ENCODE measurements at places on chromosomes 2 and 18.

DNA sequence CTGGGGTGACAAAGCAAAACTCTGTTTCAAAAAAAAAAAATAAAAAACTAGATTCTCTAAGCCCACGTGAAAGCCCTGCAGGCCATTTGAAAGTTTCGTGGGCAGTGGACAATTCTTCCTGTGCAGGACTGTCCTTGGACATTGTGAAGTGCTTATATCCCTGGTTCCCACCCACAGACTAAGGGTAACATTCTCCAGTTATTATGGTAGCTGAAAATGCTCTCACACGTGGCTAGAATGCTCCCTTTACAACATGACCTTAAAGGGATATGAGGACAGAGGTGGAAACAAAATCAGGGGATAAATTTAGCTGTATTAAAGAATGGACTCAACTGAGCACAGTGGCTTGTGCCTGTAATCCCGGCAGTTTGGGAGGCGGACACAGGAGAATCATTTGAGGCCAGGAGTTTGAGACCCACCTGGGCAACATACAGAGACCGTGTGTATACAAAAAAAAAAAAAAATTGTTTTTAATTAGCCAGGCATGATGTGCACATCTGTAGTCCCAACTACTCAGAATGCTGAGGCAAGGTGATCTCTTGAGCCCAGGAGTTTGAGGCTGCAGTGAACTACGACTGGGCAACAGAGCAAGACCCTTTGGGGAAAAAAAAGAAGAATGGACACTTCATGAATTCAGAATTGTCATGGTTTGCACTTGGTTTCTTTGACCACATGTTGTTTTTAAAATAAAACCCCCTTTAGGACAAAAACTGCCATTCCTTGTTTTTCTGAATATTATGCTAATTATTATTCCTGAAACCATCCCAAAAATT is 167.9 kb downstream of the MGAT5 start:
- DNase-seq, result no peak

DNA sequence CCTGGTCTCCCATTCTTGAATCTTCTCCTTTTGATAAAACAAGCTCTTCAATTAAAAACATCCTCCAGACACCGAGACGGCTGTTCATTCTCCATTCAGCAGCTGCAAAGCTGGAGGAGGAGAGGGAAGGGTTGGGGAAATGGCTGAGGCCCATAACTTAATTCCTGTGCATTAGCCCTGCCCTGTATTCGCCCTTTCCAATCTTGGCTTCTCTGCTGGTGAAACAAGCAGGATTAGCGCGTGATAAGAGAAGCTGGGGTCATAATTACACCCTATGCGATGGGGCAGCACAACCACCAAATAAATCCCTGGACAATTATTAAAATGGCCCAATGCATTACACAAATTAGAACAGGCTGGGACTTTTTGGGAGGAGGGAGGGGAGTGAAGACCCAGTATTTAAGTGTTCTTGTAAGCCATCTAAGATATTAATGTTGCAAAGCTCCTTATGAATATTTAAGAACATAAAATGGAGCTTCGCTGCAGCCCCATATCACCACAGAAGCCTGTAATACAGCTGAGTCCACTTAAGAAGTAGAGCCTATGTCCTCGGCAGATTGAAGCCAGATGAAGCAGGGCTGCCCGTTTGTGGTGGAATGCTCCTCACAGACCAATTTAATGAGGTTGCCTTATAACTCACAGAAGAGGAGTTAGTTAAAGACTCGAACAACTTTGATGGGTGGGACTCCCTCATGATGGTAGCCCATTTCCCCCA is 176.6 kb upstream of the SKOR2 start:
- no peak for DNase-seq

- no peak for DNase-seq
These were observed 27.7 kb downstream of the SERPINB8 start for GRCh38 chr18:63997606-63998005.

- DNase-seq, result no peak
These were observed 180.4 kb downstream of the MBD5 start for GRCh38 chr2:148201075-148202004.

Data from stimulated activated CD4-positive, alpha-beta T cell treated with anti-CD3 and anti-CD28 coated beads, Interleukin-12 subunit alpha, Interleukin-12 subunit beta, amount 100 ng/mL, for 24 hours (primary cell).